ENCODE measurements at places on chromosomes 1 and 21.

- DNase-seq: no peak
Measured at GRCh38 chr1:197467881-197468280, 199.8 kb downstream of the CRB1 start.

GRCh38 chr1:184900507-184900906, 73.8 kb downstream of the NIBAN1 start:
- no peak for DNase-seq

DNA sequence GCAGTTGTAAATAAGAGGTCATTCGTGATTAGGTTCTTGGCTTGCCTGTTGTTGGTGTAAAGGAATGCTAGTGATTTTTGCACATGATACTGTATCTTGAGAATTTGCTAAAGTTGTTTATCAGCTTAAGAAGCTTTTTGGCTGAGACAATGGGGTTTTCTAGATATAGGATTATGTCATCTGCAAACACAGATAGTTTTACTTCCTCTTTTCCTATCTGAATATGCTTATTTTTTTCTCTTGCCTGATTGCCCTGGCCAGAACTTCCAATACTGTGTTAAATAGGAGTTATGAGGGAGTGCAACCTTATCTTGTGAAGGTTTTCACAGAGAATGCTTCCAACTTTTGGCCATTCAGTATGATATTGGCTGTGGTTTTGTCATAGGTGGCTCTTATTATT, 576.1 kb upstream of the RGS18 start:
- no peak for DNase-seq

DNA sequence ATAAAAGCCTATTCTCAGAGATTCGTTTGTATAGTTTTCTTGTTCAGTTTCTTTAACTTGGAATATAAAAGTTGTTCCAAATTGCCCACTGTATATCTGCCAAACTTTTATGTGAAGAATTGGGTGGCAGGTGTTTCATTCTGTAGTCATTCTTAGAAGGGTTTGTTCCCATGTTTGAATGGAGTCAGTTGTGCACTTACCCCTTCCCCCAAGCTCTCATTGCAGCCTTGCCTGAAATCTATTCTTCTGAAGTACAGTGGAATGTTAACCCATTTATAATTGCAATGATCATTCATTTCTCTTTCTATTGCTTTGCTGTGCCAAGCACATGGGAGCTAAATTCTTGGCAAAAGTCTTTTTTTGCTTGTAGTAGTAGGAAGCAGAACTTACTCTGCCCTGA, 375.3 kb upstream of the C1orf87 start:
- DNase-seq: no peak

GRCh38 chr1:114741963-114742746, 15.6 kb downstream of the CSDE1 start:
- no peak for DNase-seq

DNA sequence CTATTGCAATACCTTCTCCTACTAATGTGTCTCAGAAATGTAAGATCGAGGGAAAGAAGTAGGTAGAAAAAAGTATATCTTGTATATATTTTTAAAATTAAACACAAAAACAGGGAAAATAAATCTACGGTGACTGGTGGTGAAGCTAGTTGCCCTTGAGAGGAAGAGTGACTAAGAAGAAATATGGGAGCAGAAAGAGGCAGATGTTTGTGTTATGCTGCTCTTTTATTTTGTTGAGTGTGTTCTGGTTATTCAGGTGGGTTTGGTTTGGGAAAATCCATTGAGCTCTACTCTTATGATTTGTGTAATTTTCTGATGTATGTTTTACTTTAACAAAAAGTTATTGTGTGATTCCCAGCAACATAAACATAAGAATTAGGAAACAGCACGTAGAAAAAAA, 444.9 kb upstream of the B3GALT2 start:
- DNase-seq: no peak

DNA sequence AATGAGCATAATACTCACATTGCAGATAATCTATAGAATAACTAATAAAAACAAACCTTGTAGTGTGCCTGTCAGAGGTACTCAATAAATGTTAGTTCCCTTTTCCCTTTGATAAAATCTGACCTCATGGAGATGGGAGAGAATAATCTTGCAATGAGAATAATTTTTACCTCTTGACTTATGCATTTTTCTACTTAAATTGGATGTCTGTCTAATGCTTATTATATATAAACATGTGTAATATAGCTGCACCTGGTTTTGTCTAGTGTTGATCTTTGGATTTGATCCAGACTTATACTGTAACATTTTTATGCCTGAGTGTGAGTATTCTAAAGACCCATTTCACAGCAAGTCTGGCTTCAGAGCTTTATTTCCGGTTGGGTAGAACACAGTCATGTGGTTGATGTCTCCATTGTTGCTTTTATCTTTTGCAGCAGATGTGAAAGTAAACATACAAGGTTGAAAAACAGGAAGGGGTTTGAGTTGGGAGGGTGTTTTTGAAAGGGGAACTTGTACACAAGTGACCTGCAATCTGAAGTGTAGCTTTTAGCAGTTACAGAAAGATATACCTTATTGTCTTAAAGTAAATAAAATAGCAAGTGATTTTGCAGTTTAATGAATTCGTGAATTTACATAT, 12.4 kb downstream of the EPB41 start:
- DNase-seq: peak; percentile 31

DNA sequence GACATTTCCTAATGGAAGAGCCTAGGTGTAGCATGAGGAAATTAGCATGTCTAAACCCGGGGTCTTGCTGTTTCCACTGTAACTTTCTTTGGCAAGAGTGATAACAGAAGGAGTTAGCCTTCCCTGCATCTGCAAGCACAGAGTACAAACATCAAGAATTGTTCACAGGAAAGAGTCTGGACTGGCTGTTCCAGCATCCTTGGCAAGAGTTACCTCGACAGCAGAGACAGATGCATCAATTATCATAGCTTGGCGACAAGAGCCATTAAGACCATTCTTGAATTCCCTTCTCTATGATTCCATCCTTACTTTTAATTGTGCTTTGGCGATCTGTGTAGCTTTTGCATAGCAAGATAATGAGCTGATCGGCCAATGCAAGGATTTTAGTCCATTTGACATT, 82.8 kb upstream of the RALGPS2 start:
- no peak for DNase-seq

- no peak for DNase-seq
Measured at GRCh38 chr21:28485301-28486022, 507.2 kb downstream of the LTN1 start.

GRCh38 chr1:109111386-109112055, 2.4 kb upstream of the ELAPOR1 start:
- DNase-seq: no peak

DNA sequence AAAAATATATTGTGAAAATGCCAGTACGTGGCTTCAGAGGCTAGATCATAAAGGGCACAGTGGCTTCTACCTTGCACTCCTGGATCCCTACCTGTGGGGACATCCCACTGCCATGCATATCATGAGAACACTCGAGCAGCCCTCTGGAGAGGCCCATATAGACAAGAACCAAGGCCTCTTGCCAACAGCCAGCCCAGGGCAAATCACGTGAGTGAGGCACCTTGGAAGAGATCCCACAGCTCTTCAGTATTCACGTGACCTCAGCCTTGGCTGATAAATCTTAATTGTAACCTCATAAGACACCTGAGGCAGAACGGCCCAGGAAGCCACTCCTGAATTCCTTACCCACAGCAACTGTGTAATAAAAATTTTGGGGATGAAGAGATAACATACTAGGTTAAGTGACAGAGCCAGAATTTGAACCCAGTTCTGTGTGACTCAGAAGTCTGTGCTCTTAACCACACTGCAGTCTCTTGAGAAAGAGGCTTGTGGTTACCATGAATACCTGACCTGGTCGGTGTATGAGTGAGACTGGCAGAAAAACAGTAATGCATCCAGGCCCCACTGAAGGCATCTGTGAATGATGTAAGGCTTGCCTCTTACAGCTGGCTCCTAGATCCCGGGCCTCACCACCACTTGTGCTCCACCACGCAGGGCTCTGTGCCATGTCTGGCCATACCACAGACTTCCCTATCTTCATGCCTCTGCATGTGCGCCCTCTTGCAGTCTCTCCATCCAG, 6.9 kb upstream of the A3GALT2 start:
- no peak for DNase-seq

DNA sequence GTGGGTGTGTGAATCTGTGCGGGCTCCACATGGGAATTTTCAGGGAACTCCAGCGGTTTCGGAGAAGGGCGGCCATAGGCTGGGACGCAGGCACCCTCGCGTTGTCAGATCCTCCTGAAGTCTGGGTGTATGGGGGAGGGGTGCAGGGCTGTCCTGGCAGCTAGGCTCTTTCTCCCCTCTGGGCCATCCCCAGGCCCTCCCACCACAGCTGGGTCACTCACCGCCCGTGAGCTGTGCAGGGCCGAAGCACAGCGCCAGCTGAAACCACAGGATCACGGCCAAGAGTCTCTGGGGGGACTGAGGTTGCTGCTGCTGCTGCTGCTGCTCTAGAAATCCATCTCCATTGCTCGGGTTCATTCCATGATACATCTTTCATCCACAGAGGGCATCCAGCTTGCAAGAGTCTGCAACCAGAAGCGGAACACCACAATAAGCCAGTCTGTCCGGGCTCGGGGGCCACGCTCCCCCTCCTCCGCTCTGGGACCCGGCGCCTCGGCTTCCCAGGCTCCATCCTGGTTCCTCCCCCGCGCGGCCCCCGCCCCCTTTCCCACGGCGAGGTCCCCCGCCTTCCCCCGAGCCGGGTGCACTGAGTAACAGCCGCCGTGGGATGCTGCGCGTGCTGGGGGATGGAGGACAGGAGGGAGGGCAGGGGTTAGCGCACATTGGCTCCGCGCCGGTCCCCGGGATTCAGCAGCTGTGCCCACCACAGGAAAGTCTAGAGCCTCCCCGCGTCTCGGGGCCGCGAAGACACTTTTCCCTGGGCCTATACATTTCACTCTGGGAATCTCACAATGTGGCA, 720 bp downstream of the SUSD4 start:
- DNase-seq: no peak

DNA sequence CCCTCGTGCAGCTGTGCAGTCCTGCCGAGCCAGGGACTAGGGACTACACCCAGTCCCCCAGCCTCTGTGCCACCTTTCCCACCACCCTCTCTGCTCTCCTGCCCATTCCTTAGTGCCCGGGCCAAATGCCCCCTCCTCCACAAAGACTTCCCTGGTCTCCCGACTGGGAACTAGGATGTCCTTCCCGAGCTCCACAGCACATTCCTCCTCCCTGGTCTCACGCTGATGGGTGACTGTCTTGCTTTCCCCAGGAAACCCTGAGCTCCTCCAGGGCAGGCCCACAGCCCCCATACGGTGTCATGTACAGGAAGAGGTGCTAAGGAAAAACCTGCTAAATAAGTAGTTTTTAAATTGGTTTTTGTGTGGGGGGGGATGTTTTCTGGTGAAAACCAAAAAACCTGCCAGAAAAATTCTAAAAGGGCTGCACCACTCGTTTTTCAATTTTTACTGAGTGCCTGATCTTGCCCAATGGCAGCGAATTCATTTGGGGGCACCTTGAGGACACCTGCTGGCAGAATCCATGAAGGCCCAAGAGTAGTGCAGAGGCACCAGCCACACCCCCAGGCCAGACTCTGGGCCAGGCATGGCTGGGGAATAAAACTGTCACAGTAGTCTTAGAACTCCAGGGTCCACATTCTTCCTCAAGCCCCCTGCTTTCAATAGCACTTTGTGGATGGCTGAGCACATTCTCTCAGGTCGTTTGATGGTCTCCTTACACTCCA, 50.4 kb downstream of the GLIS1 start:
- DNase-seq: no peak

GRCh38 chr1:244097523-244098405, 46.7 kb downstream of the ZBTB18 start:
- no peak for DNase-seq

DNA sequence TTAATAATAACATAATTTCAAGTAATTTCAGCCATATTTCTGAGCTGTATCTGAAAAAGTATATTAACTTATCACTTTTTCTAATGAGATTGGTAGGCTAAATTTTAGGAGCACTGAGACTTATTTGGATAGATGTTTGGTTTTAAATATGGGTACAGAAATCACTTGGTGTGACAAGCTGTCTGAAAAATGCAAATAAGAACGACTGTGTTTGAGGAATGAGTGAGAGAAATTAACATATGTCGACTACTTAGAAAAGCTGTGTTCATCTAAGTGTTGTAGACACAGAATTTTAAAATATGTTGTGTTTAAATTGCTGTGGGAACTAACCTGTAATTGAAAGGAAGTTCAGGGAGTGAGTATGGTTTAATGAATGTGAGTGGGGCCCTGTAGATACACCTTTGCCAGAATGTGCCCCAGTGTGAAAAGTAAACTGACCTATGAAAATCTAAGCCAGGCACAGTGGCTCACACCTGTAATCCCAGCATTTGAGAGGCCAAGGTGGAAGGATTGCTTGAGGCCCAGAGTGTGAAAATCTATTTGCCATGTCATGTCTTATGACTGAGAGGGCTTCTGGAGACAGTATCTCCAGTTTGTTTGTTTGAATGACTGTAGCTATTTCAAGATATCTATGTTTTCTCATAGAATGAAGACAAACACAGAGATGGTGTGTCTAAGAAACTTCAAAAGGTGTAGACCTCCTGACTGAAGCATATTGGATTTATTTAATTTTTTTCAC, 53.8 kb upstream of the LRRC8C start:
- DNase-seq: no peak

DNA sequence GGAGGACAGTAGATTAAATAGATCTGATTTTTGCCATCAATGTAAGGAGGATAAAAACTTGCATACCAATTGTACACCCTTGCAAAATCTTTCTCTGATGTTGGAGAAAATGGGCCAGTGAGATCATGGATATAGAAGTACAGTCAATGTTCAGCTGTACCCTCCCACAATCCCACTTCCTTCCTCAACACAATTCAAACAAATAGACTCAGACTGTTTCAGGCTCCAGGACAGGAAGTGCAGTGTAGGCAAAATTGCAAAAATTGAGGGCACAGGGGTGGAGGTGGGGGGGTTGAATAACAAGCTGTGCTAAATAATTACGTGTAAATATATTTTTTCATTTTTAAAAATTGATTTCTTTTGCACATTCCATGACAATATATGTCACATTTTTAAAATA, 3.9 kb upstream of the IFI44 start:
- no peak for DNase-seq

- no peak for DNase-seq
Measured at GRCh38 chr1:89167590-89168230, 8.1 kb downstream of the GBP7 start.

DNA sequence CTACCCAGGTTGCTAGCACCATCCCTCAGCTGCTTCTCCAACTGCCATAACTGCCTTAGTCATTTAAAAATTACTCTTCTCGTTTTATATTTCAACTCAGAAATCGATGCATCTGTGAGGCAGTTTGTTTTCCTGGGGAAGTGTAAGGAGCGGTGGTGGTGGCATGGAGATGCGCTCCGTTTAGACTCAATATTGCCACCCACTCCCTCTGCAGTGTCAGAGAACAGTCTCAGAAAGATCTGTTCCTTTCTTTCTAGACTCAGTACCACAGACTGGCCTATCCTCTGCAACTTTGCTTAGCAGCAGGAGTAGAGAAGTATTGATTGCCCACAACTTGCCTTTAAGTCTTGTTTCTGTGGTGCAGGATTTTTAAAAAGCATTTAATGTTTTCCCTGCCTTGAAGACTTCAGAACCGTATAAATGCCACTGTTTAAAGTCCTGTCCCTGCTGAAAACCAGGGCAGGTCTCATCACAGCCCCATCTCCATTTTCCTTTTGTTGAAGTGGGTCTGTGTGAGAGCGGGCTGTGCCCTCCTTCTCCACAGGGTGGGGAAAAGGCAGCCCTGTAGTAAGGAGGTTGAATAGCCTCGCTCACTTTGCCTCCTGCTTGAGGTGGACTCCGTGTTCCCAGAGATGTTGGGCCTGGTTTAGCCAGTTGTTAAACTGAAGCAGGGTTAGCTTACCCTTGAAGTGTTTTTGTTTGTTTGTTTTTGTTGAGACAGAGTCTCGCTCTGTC, 105.2 kb downstream of the NFIA start:
- no peak for DNase-seq

GRCh38 chr21:45386728-45387371, 18.1 kb upstream of the COL18A1 start:
- DNase-seq: no peak

GRCh38 chr1:11298390-11299224, 25.6 kb downstream of the UBIAD1 start:
- no peak for DNase-seq

Measured in NCI-H510A (cell line).